ENCODE measurements at places on chromosomes 6 and 20.

- no peak for DNase-seq
Measured at GRCh38 chr6:145245119-145245518, 490.2 kb downstream of the EPM2A start.

GRCh38 chr6:22896696-22897095 is 327.3 kb downstream of the HDGFL1 start:
- no peak for DNase-seq

GRCh38 chr20:1848373-1848772 is 46.8 kb upstream of the SIRPA start:
- DNase-seq = no peak

DNA sequence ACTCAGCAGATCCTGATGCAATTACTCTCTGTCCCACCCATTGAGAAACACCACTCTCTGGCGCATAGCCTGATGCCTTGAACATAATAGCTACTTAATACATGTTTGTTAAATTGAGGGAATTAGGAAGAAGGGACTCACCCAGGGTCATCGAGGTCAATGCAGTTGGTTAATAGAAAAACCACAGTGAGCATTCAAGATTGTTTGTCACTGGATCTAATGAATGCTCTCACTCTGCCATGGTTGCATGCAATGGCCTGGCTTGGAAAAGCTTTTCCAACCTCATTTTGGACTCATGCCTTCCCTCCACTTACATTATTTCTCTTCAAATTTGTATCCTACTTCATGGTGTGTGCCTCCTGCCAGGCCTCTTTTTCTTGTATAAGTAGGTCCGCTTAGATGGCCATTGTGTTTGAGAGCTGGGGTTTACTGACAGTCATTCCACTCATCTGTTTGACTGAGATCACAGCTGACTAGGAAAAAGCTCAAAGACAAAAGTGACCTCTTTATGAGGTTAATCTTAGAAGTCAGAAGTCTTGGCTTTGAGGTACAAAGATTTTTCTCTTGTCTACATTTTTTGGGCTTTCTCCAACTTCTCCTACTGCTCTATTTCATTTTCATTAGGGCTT is 154.8 kb upstream of the RAB32 start:
- no peak for DNase-seq

DNA sequence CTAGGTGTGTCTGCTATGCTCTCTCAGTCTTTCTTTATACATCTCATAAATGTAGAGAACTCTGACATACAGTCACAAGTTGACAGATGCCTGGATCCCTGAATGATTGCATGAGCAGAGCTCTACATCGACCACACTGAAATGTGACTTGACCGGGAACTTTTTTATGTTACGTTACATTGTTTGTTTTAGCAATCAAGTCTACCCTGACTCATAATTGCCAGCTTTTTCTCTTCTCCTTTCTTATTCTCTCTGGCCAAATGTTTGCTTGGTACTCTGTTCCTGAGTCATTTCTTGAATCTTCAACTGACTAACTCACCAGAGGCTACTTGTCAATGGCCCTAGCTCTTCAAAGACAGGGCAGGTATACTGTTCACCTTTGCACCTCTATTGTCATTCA is 213.6 kb upstream of the DTNBP1 start:
- no peak for DNase-seq

DNA sequence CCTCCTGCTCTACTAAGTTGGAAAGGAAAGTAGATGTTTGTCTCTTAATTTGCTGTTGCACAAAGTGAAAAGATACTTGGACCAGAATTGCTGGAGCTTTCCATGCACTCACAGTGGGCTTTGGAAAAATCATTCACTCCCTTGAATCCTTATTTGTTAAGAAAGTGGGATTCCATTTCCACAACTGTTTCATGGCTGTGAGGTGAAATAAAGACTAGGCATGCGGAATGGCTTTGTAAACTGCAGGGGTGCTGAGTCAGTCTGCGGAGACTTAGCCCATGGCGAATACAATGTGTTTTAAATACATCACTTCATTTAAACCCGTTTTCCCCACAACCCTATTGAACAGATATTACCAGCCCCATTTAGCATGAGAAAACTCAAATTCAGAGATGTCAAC is 36.8 kb upstream of the CLDN20 start:
- DNase-seq = no peak

DNA sequence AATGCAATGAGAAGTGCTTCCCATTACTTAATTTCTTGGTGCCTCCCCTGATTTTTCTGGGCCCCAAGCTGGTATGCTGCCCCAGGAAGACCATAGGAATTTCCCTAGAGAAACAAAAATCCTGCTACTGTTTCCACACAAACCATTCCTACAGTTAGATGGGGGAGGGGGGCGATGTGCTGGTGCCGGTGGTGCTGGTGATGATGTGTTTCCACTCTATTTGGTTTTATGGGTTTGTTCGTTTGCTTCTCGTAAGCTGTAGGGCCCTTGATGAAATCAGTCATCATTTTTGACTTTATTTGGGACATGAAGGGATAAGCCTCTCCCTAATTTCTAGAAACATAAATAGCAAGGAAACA is 105.1 kb downstream of the MKKS start:
- no peak for DNase-seq

DNA sequence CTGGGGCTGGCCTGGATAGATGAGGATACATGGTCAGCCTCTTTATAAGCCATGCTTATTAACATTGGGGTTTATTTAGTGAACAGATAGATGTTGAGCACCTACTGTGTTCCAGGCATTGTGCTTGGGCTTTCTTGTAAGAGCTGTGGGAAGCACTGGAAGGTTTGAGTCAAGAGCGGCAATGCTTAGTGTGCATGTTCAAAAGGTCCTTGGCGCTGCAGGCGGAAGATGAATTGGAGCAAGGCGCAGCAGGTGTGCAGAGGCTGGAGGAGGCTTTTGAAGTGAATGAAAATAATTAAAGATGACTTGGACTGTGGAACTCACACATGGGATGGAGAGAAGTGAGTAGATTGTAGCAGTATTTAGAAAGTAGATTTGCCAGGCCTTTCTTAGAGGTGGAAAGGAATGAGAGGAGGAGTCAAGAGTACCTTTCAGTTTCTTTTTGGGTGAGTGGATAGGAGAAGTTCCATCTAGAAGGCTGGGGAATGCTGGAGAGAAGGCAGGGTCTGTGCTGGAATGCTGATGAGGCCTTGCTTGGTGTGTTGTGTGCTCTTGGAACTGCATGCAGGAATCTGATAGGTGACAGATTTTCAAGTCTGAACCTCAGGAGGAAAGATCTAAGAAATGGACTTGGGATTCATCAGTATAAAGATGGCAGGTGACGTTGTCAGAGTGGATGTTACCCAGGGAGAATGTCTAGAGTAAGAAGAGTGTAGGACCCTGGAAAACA is 26.4 kb downstream of the SNX9 start:
- no peak for DNase-seq

GRCh38 chr6:145815309-145816274 is 997 bp upstream of the FBXO30 start:
- DNase-seq = no peak

DNA sequence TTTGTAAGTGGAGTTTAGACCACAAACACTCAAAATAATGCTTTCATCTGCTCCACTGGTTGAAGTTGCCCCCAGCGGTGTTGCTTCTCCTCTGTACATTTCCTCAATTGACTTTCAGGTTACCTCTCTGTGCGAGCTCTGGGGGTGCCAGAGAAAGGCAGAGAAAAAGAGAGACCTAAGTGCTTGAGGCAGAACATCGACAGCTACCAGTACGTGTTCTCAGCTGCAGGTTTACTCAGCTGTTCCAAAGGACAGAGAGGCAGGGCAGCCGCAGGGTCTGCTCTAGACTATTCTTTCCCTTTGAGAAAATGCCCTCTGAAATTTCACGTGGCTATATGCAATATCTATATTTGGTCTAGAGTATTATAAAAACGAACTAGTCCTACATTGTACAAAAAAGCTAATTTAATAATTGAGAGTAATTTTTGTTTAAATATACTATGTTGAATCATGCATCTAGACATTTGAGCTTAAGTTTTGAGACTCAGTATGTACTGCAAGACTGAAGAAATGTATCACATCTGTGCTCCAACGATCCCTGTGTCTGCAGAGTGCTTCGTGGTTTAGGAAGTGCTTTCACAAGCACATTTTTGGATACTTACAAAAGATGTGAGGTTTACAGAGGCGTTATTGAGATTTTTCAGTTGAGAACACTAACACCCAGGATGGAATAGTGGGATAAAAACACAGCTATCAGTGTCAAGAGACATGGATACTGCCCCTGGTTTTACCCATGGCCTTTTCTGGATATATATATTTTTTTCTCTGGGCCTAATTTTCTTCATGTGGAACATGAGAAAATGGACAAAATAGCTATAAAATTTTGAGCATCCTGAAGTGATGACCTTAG is 453.6 kb upstream of the FLRT3 start:
- no peak for DNase-seq

DNA sequence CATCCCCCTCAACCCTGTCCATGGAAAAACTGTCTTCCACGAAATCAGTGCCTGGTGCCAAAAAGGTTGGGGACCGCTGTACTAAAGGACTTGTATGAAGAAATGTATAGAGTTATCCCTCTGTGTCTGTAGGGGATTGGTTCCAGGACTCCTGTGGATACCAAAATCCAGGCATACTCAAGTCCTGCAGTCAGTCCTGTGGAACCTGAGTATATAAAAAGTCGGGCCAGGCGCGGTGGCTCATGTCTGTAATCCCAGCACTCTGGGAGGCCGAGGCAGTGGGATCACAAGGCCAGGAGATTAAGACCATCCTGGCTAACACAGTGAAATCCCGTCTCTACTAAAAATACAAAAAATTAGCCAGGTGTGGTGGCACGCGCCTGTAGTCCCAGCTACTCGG is 42.0 kb downstream of the LCA5 start:
- DNase-seq = no peak

GRCh38 chr6:94323853-94324252 is 904.5 kb upstream of the EPHA7 start:
- no peak for DNase-seq

- DNase-seq = no peak
Measured at GRCh38 chr6:105966481-105966880, 119.7 kb upstream of the PRDM1 start.

DNA sequence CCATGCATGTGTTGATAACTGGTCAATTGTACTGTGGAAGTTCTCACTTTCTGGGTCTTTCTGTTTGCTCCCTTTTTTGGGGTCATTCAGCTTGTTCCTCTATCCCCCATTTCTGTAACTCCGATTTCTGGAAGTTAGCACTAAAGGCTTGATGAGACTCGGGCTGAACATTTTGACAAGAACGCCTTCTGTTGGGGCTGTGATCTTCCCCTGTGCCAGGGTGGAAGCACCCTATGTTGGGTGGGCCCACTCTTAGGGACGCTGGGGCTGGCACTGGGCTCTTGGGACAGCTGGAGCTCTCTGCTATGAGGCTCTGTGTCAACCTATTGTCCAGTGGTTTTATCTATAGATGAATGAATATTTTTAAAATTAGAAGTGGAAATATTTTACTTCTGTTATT is 60.1 kb upstream of the FRMD1 start:
- DNase-seq = no peak

- no peak for DNase-seq
Measured at GRCh38 chr6:79673947-79674346, 42.8 kb downstream of the SH3BGRL2 start.

- DNase-seq = no peak
Measured at GRCh38 chr6:89597372-89597771, 41.2 kb downstream of the LYRM2 start.

GRCh38 chr20:13274275-13274861 is 53.3 kb downstream of the ISM1 start:
- DNase-seq = no peak

- no peak for DNase-seq
Measured at GRCh38 chr6:70956191-70956450, 739 bp downstream of the B3GAT2 start.

GRCh38 chr6:44825273-44825672 is 437.8 kb downstream of the CDC5L start:
- no peak for DNase-seq

DNA sequence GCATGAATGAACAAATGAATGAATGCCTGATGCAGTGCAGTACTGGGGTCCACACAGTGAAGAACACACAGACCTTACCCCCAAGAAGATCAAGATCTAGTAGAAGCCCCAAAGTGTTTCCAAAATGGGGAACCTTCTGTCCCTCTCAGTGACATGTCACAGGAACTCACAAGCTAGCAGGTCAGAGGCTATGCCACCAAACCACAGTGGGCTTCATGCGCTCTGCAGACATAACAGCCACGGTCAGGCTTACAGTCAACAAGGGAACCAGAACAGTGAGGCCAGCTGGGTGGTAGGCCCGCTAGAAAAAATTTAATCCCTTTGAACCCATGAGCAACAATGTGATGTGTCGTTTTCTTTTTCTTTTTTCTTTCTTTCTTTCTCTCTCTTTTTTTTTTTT is 20.2 kb upstream of the ARFGEF2 start:
- no peak for DNase-seq

GRCh38 chr6:80001337-80001736 is 3.1 kb upstream of the TTK start:
- DNase-seq = no peak

DNA sequence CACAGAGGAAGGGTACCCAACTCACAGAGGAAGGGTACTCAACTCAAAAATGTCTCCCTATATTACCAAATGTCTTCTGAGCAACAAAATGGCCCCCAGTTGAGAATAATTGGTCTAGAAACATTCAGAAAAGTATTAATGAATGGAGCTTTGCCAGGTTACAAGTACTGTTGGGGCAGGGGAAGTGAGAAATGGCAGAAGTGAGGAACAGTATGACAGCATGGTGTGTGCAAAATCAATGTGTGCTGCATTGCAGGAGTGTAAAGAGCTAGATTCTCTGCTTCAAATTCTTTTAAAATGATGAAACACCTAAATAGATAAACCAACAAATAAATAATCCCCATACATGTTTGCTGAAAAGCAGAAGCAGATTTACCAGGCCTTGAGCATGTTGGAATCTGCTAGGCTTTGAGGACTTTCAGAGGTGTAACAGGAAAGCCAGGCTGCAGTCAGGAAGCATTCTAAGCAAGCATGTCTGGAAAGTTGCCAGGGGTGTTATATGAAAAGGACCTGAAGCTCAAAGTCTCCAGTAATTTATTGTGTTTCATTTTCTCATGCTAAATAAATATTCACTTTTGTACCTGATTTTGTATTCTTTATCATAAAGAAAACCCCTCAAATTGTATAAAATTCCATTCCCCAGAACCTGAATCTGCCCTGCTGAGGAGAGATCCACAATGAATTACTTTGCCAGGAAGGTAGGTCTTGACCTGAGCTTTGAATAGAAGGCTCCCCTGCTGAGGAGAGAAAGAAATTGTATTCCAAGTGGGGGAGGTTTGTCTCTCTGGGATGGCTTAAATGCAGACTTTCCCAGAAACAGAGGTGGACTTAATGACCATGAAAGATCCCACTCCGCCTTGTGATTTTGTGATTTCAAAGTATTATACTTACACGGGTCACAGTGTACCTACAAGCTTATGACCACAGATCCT is 265.0 kb upstream of the MARCKS start:
- no peak for DNase-seq

- DNase-seq = no peak
Measured at GRCh38 chr20:841568-842546, 8.3 kb downstream of the FAM110A start.

DNA sequence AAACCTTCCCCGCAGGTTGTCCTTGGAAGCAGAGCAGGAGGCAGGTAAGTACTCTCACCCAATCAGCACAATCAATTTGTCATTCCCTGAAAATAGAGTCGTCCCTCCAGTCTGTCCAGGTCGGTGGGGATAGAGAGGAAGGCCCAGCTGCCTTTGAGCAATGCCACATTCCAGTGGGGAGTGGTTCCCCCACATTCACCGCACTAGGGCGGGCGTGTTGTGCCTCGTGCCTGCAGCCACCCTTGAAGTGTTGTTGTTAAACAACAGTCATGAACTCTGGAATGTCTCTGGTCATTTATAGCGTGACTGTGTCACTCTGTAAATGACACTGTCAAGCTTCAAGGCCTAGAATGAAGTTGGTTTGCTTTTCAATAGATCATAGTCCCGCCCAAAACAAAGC is 33.4 kb downstream of the PRDM1 start:
- no peak for DNase-seq

All from stimulated activated CD8-positive, alpha-beta memory T cell treated with anti-CD3 and anti-CD28 coated beads, Interleukin-7, amount 100 ng/mL, for 1 hour (primary cell).